Spleen (tissue), 13 donors: ENCODE measurements at places on chromosomes 7 and 10.

- DNase-seq = peak; percentile 82
Measured at GRCh38 chr10:122267849-122268737, 3.0 kb upstream of the BTBD16 start.

DNA sequence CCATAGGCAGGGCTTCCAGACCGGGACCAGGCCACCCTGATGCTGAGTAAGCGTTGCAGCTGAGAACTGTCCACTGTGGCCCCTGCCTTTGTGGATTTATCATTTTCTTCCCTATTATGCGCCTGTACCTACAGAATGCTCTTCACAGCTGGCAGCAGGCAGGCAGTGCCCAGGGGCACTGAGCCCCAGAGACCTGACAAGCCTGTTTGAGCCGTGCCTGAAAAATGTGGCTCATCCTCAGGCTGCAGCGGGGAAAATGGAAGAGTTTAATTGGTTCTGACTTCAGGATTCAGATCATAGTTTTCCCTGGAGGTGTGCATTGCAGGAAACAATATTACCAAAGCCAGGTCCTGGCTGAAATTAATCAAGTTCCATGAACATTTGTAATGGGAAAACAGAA lies 200.2 kb downstream of the ZNF438 start:
- peak; percentile 32 for DNase-seq

- peak; percentile 73 for DNase-seq
Measured at GRCh38 chr10:132163278-132163765, 23.4 kb upstream of the DPYSL4 start.

GRCh38 chr10:117214401-117214800 lies 17.1 kb downstream of the KCNK18 start:
- DNase-seq = no peak

- no peak for DNase-seq
Measured at GRCh38 chr7:4861673-4862072, at the start of gene PAPOLB. Gene PAPOLB (minus strand): TSS chr7:4862030. CDS start chr7:4861810, 220 bp downstream.

- no peak for DNase-seq
Measured at GRCh38 chr10:97518301-97519043, 19.7 kb downstream of the UBTD1 start.

- DNase-seq = no peak
Measured at GRCh38 chr10:12287772-12288171, 61.6 kb upstream of the CAMK1D start.

- no peak for DNase-seq
Measured at GRCh38 chr10:93006435-93007039, 54.1 kb upstream of the CYP26C1 start.

- no peak for DNase-seq
Measured at GRCh38 chr10:121510201-121510771, 88.0 kb downstream of the FGFR2 start.
